SJCRH30 (cell line): ENCODE measurements at places on chromosomes 11 and 22.

DNA sequence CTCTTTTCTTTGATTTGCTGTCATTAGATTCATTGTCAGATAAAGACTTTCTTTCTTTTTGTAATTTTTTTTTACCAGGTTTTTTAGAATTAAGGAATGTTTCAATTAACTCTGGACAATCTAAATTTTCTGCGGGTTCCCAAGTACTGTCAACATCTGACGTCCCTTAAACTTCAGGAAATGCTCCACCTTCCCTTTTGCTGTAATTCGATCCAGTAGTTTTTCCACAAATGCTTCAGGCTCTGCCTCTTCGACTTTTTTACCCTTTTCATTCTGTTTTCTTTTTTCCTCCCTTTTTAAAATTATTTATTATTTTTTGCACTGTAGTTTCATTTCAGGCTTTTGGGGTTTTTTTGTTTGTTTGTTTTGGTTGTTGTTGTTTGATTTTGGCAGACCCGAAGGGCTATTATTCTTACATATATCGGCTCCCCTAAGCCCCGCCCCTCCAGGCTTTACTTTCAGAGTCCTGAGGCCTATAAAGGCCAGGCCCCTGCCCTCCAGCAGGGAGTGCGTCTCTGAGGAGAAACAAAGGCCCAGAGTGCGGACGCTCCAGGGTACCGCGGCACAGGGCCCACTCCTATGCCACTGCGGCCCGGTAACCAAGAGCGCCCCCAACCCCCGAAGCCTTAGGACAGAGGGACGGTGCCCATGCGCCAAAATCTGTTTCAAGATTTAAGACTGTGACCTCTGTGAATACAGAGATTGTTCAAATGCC is 116.4 kb downstream of the TYR start:
- DNase-seq, result peak; percentile 6

DNA sequence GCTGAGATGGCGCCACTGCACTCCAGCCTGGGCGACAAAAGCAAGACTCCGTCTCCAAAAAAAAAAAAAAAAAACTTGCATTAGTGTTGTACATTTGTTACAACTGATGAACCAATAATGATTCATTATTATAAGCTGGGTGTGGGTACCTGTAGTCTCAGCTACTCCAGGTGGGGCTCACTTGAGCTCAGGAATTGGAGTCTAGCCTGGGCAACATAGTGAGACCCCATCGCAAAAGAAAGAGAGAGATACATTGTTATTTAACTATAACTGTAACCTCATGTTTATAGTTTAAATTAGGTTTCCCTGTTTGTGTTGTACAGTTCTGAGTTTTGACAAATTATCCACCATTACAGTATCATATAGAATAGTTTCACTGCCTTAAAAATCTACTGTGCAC is 38.6 kb downstream of the KDM2A start:
- DNase-seq, result no peak

DNA sequence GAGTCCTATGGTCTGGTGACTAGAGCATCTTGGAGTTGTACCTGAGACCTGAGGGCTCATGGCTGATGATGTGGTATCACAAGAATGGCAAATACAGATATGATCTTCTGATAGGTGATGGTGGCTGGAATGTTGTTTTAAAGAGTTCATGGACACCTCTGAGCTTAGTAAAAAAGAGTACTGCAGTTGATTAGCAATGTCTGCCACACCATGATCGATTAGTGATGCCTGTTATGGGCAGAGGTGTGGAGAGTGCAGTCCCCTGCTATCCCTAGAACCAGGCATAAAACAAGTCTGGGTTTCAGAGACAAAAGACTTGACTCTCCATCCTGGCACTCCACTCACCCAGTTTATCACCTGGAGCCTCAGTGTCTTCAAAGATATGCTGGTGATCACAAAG is 1.4 kb upstream of the BATF2 start:
- peak; percentile 33 for DNase-seq

DNA sequence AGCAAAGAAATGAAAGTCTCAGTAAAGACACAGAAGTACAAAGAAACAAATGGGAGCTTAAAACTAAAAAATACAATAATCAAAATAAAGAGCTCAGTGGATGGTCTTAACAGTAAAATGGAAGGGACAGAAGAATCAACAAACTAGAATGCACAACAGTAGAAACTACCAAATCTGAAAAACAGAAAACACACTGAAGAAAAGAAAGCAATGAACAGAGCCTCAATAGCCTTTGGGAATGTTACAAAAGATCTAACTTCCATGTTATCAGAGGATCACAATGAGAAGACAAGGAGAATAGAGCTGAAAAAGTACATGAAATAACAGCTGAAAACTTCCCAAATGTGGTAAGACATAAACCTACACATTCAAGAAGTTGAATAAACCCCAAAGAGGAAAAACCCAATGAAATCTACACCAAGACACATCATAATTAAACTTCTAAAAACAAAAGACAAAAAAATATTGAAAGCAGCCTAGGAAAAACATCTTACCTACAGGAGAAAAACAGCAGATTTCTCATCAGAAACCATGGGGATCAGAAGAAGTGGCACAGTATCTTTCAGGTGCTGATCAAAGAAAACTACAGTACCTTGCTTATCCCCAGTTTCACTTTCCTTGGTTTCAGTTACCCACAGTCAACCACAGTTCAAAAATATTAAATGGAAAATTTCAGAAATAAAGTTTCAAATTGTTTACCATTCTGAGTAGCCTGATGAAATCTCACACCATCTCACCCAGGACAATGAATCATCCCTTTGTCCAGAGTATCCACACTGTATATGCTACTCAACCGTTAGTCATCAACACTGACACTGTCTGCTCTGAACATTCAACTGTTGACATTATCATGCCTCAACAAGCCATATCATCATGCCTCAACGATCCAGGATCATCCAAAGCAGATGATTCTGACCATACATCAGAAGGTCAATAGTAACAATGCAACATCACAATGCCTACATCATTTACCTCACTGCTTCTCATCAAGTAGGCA is 22.2 kb downstream of the RRAS2 start:
- DNase-seq, result no peak
